ELF-1 (cell line): ENCODE measurements at places on chromosomes 12 and 14.

DNA sequence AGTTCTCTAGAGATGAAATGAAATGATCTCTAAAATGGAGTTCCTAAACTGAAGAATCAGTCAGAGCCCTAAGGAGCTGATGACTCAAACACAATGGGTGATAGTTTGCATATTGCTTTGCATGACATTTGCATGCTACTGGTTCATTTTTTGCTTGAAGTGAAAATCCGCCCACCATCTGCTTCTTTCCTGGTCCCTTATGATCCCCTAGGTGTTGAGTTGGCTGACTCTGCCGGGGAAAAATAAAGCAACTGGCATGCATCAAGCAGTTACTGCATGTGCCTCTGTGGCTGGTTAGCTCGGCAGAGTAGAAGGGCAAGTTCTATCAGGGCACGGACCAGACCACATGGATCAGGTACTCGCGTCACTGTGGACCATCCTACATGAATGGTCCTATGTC, 151.1 kb downstream of the PPM1H start:
- no peak for DNase-seq

DNA sequence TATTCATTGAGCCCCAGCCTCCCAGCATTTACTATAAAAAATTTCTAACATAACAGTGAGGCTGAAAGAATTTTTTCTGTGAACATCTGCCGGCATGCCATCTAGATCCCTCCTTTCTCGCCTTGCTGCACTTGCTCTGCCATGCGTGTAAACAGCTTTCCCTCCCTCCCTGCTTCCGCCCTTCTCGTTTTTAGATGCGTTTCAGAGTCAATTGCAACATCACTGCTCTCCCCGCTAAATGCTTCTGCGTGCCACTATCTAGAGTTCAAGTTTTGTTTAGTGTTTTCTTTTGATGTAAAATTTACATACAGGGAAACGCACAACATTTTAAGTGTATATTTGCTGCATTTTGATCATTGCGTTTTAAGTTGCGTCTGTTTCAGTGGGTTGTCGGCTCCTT, 83.6 kb downstream of the CCDC92 start:
- DNase-seq: no peak

DNA sequence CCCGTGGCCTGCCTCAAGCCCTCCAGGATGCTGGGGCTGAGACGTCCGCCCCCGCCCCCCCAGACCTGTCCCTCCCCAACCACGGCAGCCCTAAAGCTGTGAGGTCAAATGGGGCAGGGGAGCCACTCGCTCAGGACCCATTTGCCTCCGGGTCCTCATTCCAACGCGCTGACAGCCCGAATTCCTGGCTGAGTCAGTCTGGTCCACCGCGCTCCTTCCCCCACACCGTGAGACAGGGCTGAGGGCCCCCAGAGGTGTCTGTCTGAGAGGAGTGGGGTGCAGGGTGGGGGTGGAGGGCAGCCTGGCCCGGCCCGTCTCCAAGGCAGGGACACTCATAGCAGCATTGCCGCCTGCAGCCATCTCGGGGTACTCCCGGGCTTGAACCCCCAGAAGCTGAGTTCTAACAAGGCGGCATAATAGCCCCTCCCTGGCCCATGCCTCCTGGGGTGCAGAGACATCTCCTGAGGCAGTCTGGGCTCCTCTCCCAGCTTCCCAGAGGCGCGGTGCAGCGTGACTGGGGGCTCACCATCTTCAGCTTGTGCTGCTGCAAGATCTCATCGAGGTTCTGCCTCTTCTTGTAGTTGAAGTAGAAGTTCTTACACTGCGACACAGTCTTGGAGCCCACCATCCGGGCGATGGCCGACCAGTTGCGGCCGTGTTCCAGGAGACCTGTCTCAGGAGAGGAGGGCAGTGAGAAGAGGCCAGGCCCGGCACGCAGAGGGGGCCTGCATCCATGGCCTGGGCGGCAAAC, 90.5 kb downstream of the RFLNA start:
- peak; percentile 76 for DNase-seq

DNA sequence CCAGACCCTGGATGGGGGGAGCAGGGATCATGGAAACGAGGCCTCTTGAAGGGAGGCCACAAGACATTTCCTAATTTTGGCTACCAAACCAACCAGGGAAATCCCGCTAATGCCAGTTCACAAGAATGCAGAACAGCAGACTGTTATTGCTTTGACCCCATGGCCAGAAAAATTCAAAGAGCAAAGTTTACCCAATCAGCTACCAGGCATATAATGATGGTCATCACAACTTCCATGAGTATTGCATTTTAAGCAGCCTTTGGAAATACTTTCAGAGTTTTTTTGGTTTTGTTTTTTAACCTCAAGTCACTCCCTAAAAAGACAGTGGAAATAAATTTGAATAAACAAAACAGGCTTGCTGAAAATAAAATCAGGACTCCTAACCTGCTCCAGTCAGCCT, at the start of gene IL25:
Gene IL25, plus strand, starts transcription at position 301 of the 400 bp plus-strand sequence.
- no peak for DNase-seq

DNA sequence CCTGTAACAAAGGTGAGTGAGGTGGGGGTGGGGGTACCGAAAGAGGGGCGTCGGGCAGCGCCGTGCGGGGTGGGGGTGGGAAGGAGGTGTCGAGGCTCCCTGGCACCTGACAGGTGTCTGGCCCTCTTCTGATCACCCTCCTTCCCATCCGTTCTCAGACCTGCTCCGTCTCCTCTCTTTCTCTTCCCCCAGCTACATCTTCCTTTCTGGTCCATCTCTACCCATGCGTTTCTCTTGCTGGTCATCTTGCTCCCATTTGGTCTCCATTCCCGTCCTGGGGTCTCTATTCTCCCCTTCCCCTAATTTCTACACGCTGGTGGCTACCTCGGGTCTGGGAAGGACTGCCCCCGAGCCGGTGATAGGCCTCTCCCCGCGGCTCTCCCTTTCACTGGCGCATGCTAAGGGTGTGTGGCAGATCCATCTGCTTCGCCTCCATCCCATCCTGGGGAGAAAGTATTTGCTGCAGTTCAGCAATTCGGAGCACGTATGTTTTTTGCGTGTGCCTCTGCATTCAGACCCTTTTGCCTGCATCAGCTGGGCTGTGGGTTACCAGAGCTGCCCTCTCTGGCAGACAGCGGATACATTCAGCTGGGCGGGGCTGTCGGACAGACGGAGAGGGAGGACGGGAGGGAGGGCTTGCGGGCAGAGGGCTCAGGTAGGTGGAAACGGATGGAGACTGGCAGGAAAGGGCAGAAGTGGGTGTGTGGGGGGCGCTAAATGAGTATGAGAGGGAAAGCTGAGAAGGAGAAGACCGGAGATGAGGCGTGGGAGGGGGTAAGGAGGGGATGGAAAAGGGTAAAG, 730 bp downstream of the CLSTN3 start:
- peak; percentile 60 for DNase-seq

DNA sequence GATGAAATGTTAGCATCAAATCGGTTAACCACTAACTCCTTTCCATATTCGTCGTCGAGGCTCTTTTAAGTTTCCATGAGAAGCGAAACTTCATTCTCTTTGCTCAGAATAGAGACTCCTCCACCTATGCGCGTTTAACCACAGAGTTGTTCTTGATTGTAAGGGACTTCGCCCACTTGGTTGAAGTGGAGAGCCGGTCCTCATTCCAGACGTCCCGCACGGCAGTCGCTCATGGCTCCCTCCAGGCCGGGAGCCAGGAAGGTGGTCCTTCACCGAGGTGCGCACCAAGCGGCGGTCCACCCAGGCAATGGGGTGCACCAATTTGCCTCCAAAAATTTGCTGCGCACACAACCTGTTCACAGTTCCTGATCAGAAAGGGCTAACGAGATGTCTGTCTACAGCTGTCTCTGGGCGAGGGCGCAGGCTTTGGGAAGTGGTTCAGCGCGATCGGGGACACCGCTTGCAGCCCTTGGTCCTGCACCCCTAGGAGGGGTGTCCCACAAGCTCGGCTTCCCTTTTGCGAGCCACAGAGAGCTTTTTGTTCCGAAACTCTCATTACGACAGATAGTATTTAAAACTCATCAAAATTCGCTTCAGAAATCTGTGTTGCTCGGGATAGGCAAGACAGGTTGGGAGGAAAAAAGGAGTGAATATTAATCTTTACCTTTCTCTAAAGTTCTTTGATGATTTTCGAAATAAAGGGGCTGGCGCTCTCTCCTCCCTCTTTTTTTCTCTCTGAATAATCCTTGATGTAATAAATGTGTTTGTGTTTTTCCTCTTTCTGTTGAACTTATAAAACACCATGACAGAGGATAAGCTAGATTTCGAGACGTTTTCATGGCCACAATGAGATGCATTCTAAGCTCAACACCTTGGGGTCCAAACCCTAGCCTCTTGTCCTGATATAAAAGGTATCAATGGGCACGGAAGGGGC, 6.4 kb upstream of the ALX1 start:
- DNase-seq: no peak

DNA sequence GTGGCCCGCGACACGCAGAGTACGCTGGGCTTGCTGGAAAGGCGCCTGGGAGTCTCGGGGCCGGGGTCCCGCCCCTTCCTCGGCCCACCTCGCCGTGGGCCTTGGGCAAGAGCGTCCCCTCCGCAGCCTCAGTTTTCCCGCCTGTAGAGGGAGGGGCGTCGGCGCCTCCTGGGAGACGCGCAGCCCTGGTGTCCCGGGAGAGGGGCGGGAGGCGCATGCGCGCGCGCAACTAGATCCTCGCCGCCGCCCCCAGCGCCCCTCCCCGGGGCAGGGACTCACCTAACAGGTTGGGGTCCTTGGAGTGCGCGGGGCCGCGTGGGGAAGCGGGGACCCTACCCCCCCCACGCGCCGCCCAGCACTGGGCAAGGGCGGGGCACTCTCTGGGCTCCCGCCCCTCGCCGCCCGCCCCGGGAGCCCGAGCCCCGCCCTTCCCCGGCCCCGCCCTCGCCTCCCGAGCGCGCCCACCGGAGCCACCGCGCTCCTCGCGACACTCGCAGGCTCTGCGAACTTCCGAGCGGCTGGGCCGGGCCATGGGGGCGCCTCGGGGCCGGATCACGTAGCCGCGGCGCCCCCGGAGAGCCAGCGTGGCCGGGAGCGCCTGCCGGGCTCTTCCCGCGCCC, at the start of gene KIF26A:
Gene KIF26A, plus strand, starts transcription at position 490 of the 620 bp plus-strand sequence. CDS start 136 bp downstream, outside the sequence.
- DNase-seq: peak; percentile 88

DNA sequence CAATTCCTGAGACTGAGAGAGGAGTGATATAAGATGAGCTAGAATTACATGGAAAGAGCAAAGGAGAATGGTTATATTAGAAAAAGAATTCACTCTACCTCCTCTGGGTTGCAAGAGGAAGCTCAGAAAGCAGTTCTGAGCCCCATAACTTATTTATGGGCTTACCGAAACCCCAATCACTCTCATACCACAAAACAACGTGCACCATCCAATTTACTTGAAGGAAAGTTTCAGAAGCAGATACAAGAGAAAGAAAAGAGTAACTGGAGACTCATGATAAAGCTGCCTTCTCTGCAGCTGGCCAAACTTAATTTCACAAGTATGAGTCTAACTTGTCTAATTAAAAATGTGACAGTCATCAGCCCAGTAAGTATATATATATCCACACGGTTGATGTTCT, 27.4 kb upstream of the CAMKK2 start:
- DNase-seq: no peak

GRCh38 chr12:46522071-46522470, 149.5 kb upstream of the SLC38A2 start:
- no peak for DNase-seq

DNA sequence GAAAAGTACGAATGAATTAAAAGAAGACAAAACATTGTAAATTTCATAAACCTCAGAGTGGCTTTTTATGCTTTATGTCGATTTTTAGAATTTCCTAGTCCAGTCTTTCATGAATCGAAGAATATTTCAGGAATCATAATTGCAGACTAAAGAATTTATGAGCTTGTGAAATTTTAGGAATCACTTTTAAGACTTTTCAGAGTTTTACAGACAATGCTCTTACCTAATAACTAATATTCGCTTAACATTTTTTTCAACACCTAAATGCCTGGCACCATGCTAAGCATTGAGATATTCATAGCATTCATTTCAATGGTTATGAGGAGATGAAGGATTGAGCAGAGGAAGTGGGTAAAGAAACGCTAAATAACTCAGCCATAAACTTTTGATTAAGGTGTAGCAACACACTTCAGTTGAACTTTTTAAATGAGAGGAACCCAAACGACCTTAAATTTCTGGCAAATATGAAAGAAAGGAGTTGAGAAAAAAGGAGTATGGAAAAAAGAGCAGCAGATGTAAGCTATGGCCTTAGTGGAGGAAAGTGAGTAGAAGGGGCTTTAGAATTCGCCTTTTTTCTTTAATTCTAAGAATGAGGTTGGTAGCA, 739 bp upstream of the USP44 start:
- DNase-seq: no peak

- no peak for DNase-seq
Observed at GRCh38 chr12:52630008-52630500, 11.7 kb upstream of the KRT73 start.

DNA sequence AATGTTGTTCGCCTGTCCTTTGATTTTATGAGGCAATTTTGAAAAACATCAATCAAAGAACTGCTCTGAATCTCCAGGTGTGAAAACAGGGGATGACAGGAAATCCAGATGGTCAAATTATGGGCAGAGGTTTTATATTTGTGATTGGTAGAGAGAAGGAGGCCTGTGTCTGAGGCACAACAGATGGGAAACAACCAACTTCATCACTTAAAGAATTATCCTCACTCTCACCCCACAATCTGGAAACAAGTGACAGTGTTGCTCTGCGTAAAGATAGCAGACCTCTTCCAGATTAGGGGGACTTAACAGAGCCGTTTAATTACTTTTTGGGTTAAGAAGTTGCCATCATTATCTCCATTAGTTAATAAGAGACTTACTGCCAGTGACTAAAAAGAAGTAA, 64.1 kb upstream of the EGLN3 start:
- DNase-seq: no peak

- DNase-seq: peak; percentile 10
Observed at GRCh38 chr14:57153286-57153685, 115.4 kb downstream of the EXOC5 start.

DNA sequence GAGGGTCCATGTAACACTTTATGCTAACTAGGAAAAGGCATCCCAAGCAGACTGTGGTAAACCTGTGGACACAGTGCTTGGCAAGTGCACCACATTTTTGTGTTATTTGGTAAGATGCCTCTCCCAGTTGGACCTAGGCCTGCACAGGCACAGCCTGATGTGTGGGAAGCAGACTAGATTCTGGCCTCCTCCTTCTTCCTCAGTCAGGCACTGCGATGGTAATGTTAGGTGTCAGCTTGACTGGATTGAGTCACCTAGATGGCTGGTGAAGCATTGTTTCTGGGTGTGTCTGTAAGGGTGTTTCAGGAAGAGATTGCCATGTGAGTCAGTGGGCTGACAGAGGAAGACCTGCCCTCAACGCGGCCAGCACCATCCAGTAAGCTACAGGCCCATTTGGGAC, 25.3 kb upstream of the RHOJ start:
- DNase-seq: no peak
